ENCODE measurements at places on chromosomes 2 and 18.

- DNase-seq, result no peak
These were observed 62.0 kb downstream of the RPL31 start for GRCh38 chr2:101064125-101064502.

DNA sequence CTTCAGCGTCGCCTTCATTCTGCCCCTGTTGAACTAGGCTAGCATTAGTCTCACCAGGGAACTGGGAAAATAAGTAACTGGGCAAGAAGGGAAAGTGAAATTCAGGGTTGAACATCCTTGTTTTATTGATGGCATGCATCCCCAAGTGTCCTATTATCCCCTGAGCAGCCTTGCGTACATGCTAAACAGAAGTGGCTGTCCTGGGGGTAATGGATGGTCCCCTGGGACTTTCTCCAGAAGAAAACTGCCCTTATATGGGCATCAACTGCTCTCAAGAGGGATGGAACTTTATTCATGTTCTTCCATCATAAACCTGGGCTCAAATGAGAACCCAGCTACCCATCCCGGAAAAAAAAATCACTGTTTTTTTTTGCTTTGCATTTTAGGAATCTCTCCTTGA lies 11.8 kb upstream of the SMIM21 start:
- DNase-seq, result no peak

- no peak for DNase-seq
These were observed 65.9 kb upstream of the ITM2C start for GRCh38 chr2:230798769-230799399.

- DNase-seq, result no peak
These were observed 41.0 kb downstream of the PTPRM start for GRCh38 chr18:7608174-7608550.

- no peak for DNase-seq
These were observed 59.1 kb upstream of the PXDN start for GRCh38 chr2:1803217-1804110.
